Vagina (tissue), 2 donors: ENCODE measurements at places on chromosomes 13 and 19.
A peak's percentile ranks its signal among the peaks of the same experiment; 100 is the strongest.

DNA sequence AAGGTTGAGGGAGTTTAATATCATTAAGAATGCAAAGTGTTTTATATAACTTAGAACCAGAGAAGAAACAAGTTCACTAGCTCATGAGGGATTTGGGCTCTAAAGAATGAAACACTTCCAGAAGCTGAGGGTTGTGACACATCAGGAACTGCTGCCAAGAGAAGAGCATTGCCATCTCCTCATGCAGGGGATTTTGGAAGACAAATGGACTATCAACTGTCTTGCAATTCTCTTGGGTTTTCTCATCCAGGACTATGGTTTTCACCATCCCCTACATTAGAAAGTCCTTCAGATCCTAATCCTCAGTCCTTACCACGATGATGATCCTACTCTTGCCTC is 59.7 kb upstream of the KL start:
- DNase-seq = no peak
- no peak overlapping the region for H3K27ac ChIP-seq
- H3K4me1 ChIP-seq = no peaks in the 10 kb centered on the region
- no peak overlapping the region for H3K4me3 ChIP-seq
- H3K27me3 ChIP-seq = no peaks in the 10 kb centered on the region
- H3K36me3 ChIP-seq = no peaks in the 10 kb centered on the region

- H3K4me1 ChIP-seq = no peaks in the 10 kb centered on the region
- no peaks in the 10 kb centered on the region for H3K27me3 ChIP-seq
- no peak overlapping the region for H3K4me3 ChIP-seq
Observed at GRCh38 chr13:44362394-44363040, 11.1 kb upstream of the SERP2 start.

DNA sequence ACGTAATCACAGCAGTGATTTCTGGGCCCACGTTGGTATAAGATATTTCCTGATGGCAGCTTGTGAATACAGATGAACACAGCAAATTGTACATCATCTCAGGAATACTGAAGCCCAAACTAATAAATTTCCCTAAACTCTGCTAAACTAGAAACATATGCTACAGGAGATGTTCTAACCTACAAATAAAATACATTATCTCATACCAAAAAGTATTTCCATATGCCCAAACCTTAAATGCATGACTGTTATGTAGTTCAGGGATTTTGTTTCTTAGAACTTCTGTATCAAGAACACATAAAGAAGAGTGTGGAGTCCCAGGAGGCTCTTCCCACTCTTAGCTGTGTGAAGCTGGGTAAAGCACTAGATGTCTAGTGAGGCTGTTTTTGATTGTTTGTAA is 138.4 kb downstream of the RFC3 start:
- no peaks in the 10 kb centered on the region for H3K27me3 ChIP-seq
- H3K36me3 ChIP-seq = no peaks in the 10 kb centered on the region
- H3K27ac ChIP-seq = no peak overlapping the region
- H3K4me1 ChIP-seq = no peaks in the 10 kb centered on the region
- no peak overlapping the region for H3K4me3 ChIP-seq

GRCh38 chr13:30831515-30831914 is 74.6 kb upstream of the MEDAG start:
- H3K27me3 ChIP-seq = no peaks in the 10 kb centered on the region
- no peak overlapping the region for H3K27ac ChIP-seq
- no peak overlapping the region for H3K4me3 ChIP-seq
- no peak for DNase-seq

- H3K4me1 ChIP-seq = no peaks in the 10 kb centered on the region
- H3K36me3 ChIP-seq = no peaks in the 10 kb centered on the region
- H3K27me3 ChIP-seq = no peaks in the 10 kb centered on the region
- H3K27ac ChIP-seq = no peak overlapping the region
Observed at GRCh38 chr13:66830940-66831716, 399.0 kb downstream of the PCDH9 start.

GRCh38 chr13:92739306-92739818 is 487.2 kb upstream of the GPC6 start:
- no peaks in the 10 kb centered on the region for H3K36me3 ChIP-seq
- H3K27ac ChIP-seq = no peak overlapping the region
- no peak overlapping the region for H3K4me3 ChIP-seq
- no peaks in the 10 kb centered on the region for H3K4me1 ChIP-seq
- DNase-seq = no peak

DNA sequence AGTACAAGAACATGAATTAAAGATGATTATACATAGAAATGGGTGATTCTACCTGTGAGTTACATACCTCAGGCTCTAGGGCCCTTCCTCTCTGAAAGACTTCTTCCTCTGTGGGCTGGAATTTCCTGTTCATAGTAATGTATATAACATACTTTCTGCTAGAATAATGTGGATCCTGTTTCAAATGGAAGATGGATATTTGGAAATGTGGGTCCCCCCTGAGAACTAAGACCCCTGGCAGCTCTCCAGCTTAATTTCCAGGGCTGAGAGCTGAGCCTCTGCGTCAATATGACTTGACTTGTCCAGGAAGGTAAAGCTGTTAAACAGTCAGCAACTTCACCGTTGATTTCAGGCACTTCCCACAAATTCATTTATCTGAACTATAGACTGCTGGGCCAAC is 296.3 kb downstream of the NALCN start:
- no peaks in the 10 kb centered on the region for H3K27me3 ChIP-seq
- H3K27ac ChIP-seq = no peak overlapping the region
- H3K36me3 ChIP-seq = no peaks in the 10 kb centered on the region

DNA sequence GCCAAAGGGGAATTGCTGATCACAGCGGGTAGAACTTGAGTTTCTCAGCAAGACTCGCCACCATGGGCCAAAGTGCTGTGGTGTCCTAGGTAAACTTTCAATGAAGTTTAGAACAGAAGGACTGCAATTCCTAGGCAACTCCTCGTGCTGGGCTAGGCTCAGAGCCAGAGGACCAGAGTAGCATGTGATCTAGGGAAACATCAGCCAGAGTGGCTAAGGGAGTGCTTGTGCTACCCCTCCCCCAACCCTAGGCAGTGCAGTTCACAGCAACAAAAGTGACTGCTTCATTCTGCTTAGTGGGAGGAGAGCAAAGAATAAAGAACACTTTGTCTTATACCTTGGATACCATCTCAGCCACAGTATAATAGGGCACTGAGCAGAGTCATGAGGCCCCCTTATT is 1658.6 kb upstream of the MIR17HG start:
- H3K36me3 ChIP-seq = no peaks in the 10 kb centered on the region
- no peaks in the 10 kb centered on the region for H3K27me3 ChIP-seq
- no peak overlapping the region for H3K4me3 ChIP-seq
- H3K27ac ChIP-seq = no peak overlapping the region
- no peak for DNase-seq

DNA sequence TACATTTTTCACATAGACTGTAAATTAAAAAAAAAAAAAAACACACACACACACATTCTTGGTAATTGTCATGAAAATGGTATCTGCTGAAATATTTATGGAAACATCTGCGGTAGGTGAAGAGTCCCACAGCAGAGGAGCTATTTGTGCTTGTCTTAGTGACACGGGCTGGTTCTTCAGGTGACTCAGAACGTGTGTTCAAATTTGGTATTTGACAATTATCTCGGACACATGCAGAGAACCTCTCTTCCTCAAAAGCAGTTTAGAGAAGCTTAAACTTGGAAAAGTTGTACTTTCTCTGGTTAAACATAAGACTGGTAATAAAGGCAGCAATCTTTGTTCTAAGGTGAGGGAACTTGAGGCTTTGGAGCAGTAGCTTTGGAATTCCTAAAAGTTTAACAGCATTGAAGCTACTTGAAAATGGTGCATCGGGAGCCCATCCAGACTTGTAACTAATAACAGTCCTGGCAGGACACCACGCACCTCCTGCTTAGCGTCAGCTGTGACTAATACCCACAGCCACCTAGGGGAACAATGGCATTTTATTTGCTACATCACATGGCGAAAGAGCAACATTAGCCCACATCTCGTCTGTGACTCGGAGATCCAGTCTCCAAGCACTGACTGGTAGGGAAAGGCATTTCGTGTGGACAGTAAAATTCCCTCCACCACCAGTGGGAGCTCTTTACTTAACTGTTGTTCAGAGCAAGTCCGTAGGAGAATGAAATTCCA is 1505.1 kb upstream of the SLC10A2 start:
- H3K4me3 ChIP-seq = no peak overlapping the region
- no peaks in the 10 kb centered on the region for H3K27me3 ChIP-seq
- peaks cover 10% of the 10 kb centered on the region for H3K4me1 ChIP-seq
- H3K36me3 ChIP-seq = no peaks in the 10 kb centered on the region
- no peak overlapping the region for H3K27ac ChIP-seq

- DNase-seq = no peak
- H3K27me3 ChIP-seq = no peaks in the 10 kb centered on the region
- no peak overlapping the region for H3K4me3 ChIP-seq
- H3K36me3 ChIP-seq = peaks cover 22% of the 10 kb centered on the region
- H3K4me1 ChIP-seq = no peaks in the 10 kb centered on the region
Observed at GRCh38 chr13:50011461-50011860, 3.8 kb upstream of the KCNRG start.

DNA sequence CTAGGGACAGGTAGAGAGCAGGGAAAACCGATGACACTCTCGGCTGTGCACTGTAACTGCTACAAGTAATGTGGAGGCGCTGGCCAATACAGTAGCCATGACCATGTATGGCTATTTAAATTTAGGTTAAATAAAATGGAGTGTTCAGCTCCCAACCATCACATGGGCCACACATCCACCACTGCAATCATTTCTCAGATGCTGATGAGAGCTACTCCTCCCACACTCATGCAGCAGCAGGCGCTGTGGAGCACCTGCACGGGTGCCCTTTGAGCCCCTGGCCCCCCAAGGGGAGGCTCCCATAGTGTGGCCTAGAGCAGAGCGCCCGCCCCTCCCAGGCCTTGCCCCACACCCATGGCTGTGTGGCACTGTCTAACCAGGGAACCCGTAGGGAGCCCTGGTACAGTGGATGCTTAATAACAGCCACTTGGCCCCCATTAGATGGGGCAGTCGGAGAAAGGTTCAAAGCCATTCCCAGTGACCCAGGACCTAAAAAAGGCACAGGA is 6.0 kb downstream of the ACP4 start:
- H3K4me1 ChIP-seq = peaks cover 5% of the 10 kb centered on the region
- no peak for DNase-seq
- peaks cover 21% of the 10 kb centered on the region for H3K36me3 ChIP-seq
- no peak overlapping the region for H3K27ac ChIP-seq
- no peaks in the 10 kb centered on the region for H3K27me3 ChIP-seq

GRCh38 chr19:38989066-38989605 is 13.6 kb upstream of the FBXO17 start:
- no peaks in the 10 kb centered on the region for H3K36me3 ChIP-seq
- H3K4me1 ChIP-seq = no peaks in the 10 kb centered on the region
- no peak overlapping the region for H3K27ac ChIP-seq
- H3K27me3 ChIP-seq = no peaks in the 10 kb centered on the region

- H3K36me3 ChIP-seq = no peaks in the 10 kb centered on the region
- peak; percentile 67 for DNase-seq
Observed at GRCh38 chr19:32309711-32310390, 35.6 kb upstream of the ZNF507 start.

GRCh38 chr19:46009530-46010510 is 13.0 kb downstream of the PGLYRP1 start:
- no peak overlapping the region for H3K27ac ChIP-seq
- H3K4me1 ChIP-seq = peaks cover 6% of the 10 kb centered on the region
- H3K27me3 ChIP-seq = no peaks in the 10 kb centered on the region
- no peaks in the 10 kb centered on the region for H3K36me3 ChIP-seq
- H3K4me3 ChIP-seq = no peak overlapping the region

- H3K36me3 ChIP-seq = no peaks in the 10 kb centered on the region
- H3K27me3 ChIP-seq = no peaks in the 10 kb centered on the region
- DNase-seq = no peak
- H3K4me3 ChIP-seq = no peak overlapping the region
- no peaks in the 10 kb centered on the region for H3K4me1 ChIP-seq
Observed at GRCh38 chr13:94947392-94947791, 235.0 kb upstream of the SOX21 start.

DNA sequence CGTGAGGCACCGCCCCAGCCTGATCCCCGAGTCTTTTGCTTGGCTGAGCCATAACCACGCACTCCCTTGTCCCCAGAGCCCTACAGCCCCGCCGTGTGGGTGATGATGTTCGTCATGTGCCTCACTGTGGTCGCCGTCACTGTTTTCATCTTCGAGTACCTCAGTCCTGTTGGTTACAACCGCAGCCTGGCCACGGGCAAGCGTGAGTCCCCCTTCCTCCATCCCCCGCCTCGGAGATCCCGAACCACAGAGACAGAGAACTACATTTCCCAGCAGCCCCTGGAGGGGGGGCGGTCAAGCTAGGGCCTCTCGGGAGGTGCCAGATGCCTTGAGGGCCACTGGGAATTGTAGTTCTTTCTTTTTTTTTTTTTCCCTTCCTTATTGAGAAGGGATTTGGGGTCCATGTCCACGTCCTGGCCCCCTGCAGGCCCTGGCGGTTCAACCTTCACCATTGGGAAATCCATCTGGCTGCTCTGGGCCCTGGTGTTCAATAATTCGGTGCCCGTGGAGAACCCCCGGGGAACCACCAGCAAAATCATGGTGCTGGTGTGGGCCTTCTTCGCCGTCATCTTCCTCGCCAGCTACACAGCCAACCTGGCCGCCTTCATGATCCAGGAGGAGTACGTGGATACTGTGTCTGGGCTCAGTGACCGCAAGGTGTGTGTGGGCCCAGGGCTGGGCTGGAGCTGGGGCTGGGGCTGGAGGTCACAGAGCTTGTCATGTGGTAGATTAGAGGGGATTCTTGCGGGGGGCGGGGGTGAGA is 25.9 kb downstream of the GRIN2D start:
- H3K27ac ChIP-seq = no peak overlapping the region
- peaks cover 13% of the 10 kb centered on the region for H3K4me1 ChIP-seq
- no peaks in the 10 kb centered on the region for H3K27me3 ChIP-seq
- DNase-seq = no peak

GRCh38 chr13:37448153-37448552 is 150.4 kb downstream of the POSTN start:
- H3K4me3 ChIP-seq = no peak overlapping the region
- no peak for DNase-seq
- H3K4me1 ChIP-seq = no peaks in the 10 kb centered on the region
- no peak overlapping the region for H3K27ac ChIP-seq
- H3K27me3 ChIP-seq = no peaks in the 10 kb centered on the region

- H3K27me3 ChIP-seq = no peaks in the 10 kb centered on the region
- no peak overlapping the region for H3K4me3 ChIP-seq
- no peaks in the 10 kb centered on the region for H3K36me3 ChIP-seq
Observed at GRCh38 chr13:86760620-86761019, 910.6 kb upstream of the SLITRK5 start.

DNA sequence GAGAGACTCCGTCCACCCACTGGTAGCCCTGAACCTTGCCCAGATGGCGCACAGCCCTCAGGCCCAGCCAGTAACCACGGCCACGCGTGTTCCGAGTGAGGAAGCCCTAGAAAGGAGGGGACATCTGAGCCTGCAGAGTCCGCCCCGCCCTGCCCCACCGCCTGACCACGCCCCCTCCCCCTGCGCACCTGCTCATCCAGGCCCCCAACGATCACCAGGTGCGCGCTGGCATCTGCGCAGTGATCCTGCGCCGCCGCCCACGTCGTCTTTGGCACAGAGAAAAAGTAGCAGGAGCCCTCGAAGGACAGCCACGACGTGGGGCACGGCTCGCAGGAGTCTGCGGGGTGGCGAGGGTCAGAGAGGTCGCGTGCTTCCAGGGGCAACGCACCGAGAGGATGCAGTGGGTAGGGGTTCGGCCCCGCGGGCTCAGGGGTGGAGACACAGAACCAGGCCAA is 2.1 kb downstream of the CLEC4G start:
- peaks cover 7% of the 10 kb centered on the region for H3K27me3 ChIP-seq
- DNase-seq = no peak
- no peak overlapping the region for H3K4me3 ChIP-seq
- H3K4me1 ChIP-seq = no peaks in the 10 kb centered on the region
- H3K27ac ChIP-seq = no peak overlapping the region

- peaks cover 4% of the 10 kb centered on the region for H3K4me1 ChIP-seq
- DNase-seq = no peak
- H3K27me3 ChIP-seq = no peaks in the 10 kb centered on the region
Observed at GRCh38 chr19:46021531-46022041, 1.3 kb downstream of the PGLYRP1 start.
